Kidney capillary endothelial cell (primary cell): ENCODE measurements at places on chromosomes 2 and 18.

DNA sequence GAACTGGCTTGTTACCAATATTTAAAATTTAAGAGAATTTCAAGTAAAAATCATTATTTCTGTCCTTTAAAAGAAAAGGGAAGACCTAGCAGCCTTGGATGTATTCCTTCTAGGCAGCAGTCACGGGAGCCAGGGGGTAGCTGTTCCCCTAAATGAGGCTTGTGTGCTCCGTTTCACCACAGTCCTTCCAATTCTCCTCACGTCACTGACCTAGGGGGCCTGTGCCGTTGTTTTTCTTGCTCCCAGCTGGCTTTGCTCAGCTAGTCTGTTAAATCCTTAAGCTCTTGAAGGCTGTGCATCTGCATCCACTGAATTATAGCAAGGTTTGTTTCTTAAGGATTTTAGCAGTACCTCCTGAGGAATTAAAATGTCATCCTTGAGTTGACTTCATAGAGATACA, 9.9 kb downstream of the KLHL23 start:
- no peak for DNase-seq

GRCh38 chr2:44388877-44389276, 27.1 kb downstream of the CAMKMT start:
- DNase-seq: no peak

GRCh38 chr18:48319801-48320638, 89.2 kb downstream of the ZBTB7C start:
- no peak for DNase-seq

GRCh38 chr2:105005181-105005951, 32.5 kb upstream of the MRPS9 start:
- no peak for DNase-seq

DNA sequence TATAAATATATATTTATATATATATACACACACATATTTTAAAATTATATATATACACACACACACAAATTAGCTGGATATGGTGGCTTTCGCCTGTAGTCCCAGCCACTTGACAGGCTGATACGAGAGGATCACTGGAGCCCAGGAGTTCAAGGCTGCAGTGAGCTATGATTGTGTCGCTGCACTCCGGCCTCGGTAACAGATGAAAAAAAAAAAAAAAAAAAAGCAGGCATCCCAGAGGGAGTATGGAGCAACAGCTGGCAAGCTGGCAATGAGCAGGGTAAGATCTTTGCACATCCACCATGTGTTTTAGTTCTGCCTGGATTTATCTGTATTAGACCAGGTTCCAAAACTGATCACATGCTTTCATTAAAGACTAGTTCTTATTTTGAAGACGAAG, 170.1 kb downstream of the MAP2 start:
- no peak for DNase-seq

DNA sequence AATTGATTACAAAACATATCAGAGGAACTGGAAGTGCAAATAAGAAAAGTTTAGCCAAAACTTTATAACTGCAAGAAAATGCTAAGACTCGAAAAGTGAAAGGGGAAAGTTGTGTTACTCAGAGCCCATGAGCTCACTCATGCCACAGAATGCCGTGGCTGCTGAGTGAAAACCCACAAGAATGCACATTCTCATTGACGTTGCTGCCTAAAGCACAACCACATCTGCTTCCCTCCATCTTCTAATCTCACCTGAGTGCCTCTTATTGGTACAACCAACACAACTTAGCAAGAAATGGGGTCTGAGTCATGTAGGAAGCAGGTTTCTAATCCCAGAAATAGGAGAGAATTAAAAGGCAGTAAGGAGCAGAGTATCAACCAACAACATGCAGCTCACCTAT, 259.7 kb downstream of the LNPK start:
- no peak for DNase-seq

GRCh38 chr2:225452677-225453076, 53.2 kb downstream of the NYAP2 start:
- no peak for DNase-seq

DNA sequence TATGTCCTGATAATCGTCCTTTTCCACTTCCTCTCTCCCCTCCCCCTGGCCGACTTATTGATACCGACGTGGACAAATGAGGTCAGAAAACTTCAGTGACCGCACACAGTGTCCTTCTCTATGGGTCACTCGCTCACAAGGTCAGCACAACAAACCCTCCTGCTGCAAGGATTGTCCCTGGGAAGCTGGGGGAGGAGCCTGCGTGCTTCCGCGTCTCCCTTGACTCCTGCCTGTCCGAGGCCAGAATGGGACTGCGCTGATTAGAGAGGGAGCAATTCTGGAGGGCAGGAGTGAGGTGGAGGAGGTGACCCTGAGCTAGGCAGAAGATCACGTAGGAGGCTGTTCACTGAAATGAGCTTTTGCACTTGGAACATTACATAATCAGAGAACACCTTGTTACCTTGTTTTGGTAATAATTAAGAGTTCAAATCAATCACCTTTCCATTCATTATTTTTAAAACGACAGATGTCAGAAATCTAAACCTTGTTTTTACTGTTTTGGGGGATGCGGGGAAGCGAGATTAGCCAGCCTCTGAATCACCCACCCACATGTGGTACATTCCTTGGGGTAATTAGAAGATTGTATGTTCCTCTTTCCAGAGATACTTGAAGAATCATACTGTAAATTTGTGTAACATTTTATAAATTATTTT, 70.6 kb downstream of the CTAGE1 start:
- no peak for DNase-seq

- DNase-seq: no peak
These were observed 50.6 kb upstream of the ITSN2 start for GRCh38 chr2:24410976-24411375.

GRCh38 chr18:24185805-24186204, 46.9 kb downstream of the CABYR start:
- no peak for DNase-seq
